ENCODE measurements at places on chromosomes 2 and 18.

DNA sequence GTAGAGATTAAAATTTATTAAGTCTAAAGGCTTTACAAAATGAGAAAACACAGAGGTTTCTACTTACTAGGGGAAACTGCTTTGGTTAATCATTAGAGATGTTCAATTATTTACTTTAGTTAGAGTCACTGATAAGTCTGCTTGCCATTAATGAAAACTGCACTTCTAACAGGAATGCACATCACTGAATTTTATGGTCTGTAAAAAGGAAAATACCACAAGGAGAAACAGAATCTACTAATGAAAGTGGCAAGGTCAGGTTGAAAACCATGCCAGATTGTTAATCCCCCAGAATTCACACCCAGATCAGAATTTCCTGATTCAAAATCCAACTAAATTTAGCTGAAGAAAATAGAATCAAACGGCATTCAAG lies 90.5 kb upstream of the GRB14 start:
- DNase-seq = no peak

DNA sequence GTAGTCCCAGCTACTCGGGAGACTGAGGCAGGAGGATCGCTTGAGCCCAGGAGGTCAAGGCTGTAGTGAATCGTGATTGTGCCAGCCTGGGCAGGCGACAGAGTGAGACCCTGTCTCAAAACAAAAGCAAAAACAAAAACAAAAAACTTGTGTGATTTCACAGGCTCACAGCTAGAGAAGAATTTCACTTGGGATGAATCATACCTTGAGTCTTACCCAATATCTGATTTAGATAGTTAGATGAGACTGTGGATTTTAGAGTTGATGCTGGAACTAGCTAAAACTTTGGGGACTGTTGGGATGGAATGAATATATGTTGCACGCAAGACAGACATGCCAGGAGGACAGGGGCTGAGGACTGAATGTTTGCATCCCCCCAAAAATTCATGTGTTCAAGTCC lies 4.4 kb downstream of the ANKRD29 start:
- no peak for DNase-seq

- no peak for DNase-seq
Observed at GRCh38 chr2:234558642-234559041, 61.8 kb upstream of the ARL4C start.

GRCh38 chr18:55088000-55088401 lies 128.7 kb upstream of the CCDC68 start:
- no peak for DNase-seq

- DNase-seq = no peak
Observed at GRCh38 chr2:131145040-131145439, 39.9 kb downstream of the PLEKHB2 start.

GRCh38 chr2:160918906-160919503 lies 241.2 kb upstream of the TANK start:
- no peak for DNase-seq

GRCh38 chr2:162490052-162490717 lies 146.3 kb downstream of the GCA start:
- no peak for DNase-seq

DNA sequence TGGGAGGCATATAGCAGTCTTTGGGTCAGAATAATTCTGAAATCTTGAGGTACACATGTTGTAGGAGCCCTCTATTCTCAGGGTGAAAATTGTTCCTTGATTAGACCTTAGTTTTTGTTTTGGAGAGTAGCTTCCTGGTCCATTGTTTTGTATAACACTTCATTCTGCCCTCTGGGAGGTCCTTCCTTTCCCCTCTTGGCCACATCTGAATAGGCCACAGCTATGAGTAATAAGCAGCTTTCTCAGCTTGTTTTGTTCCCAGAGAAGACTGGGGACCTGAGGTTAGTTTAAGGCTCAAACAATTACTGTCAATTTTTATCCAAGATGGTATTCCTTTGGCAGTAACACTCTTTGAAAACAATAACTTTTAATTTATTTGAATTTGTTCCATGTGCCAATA lies 72.6 kb upstream of the NOL4 start:
- no peak for DNase-seq

- DNase-seq = no peak
Observed at GRCh38 chr2:172736424-172737174, 954 bp downstream of the RAPGEF4 start.

GRCh38 chr2:145985517-145985916 lies 1465.6 kb upstream of the ZEB2 start:
- DNase-seq = no peak

DNA sequence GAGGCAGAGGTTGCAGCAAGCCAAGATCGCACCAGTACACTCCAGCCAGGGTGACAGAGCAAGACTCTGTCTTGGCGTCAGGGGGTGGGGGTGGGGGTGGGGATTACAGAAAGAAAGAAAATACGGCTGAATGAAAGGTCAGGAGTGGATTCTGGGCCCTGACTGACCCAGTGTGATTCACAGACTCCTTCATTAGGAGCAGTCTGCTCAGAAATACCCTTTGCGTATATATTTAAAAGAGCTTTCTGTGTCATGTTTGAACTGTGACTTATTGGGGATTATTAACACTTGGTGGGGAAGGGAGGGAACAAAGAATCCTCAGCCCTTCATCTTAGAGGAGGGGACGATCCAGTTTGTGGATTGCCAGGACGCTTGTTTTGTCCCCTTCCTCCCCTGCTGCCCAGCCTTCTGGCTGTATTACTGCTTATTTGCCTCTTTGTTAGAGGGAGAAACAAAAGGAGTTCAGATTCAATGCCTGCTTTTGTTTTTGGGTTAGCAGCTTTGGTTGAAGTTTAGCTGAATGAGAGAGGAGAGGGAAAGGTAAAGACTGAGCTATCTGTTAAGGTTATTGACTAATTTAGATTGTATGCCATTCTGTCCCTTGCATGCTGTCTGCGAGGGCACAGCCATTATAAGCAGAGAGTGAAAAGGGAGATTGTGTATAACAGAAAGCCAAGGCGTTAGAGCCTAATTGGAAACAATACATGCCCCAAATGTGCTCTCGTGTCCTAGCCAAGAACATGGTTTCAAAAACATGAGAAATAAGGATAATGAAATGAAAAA lies 118.3 kb downstream of the FMNL2 start:
- no peak for DNase-seq

- no peak for DNase-seq
Observed at GRCh38 chr18:2978208-2978607, 34.7 kb downstream of the LPIN2 start.

DNA sequence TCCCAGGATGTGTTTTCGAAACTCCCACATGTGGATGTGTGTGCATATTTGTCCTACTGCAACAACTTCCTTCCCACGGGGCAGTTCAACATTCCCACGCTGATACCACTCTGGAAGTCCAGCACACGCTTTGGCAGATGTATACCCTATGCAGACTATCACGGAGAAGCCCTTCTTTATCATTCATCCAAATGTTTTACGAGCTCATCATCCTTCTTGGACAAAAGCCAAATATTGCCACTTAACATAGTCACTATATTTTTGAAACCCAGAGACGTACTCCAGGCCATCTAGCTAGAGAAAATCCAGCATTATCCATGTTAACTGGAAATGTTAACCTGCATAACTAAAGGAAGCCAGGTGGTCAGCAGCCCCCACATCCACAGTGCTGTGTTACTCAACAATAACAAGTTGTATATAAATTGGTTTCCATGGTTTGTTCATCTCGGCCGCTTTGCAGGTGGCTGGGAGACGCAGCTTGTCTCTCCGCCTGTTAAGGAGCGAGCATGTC lies 131.5 kb downstream of the ZNF532 start:
- DNase-seq = no peak

- DNase-seq = no peak
Observed at GRCh38 chr18:31248783-31249521, 69.0 kb upstream of the DSG1 start.

DNA sequence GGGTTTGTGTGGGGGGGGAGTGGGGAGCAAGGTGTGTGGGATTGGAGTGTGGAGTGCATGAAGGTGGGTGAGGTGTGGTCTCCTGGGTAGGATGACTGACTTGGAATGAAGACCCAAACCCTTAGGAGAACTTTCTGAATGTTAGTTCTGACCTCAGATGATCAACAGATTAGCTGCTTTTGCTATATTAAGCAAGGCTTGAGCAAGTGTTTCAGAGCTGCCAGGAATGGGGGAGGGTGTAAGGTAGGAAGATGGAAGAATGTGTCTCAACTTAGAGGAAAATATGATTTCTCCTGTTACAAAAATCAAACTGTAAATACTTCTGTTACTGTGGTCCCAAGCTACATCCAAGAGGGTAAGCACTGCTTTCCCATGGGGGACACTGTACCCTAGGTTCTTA lies 273.6 kb downstream of the TGIF1 start:
- DNase-seq = no peak

GRCh38 chr2:62149708-62150107 lies 46.2 kb upstream of the B3GNT2 start:
- no peak for DNase-seq

DNA sequence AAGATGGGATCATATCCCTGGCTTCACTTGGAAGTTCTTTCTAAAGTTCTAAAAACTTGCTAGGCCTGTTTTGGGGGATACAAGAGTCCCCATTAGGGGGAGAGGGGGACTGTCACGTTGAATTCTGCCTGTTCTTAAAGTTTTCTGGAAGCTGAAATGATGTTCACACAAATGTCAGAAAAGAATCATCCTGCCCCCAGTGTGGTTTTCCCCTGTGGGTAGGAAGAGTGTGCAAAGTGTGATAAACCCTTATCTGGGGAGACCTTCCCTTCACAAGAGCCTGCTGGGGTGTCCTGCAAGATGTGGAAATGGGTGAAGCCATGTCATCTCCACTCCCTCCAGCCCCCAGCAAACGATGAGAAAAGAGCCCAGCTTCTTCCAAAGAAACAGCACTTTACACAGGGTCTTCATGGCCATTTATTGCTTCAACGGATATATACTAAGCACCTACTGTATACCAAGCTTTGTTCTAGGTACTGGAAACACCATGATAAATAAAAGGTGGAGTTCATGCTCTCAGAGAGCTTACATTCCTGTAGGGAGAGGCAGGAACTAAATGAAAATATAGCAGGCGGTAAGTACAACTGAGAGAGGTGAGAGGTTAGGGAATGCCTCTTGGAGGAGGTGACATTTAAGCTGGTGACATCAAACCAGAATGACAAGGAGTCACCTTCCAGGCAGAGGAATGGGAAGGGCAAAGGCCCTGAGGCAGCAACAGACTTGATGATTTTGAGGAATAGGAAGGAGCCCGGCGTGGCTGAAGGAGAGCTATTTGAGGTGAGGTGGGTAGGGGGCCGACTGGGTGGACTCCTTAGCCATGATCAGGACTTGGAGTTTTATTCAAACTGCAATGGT lies 1.6 kb downstream of the MFSD2B start:
- no peak for DNase-seq

DNA sequence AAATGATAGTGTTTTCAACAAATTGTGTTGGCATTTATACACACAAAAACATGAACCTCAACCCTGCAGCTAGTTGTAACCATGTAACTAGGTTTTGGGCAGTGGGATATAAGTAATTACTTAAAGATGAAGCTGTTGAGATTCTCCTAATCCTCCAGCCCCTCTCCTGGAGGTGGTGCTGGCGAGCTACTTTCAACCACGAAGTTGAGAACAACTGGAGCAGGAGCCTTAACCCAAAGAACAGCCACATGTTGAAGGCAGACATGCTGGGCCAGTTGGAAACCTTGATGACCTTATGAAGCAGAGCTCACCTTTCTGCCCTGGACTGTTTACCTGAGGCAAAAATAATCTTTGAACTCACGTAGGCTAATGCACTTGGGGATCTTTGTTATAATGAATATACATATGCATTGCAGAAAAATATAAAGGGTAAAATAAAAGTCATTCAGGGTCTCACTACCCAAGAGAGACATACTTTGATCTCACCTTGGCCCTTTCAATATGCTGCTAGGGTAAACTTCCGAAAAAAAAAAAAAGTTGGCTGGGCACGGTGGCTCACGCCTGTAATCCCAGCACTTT lies 89.6 kb upstream of the NPAS2 start:
- no peak for DNase-seq

DNA sequence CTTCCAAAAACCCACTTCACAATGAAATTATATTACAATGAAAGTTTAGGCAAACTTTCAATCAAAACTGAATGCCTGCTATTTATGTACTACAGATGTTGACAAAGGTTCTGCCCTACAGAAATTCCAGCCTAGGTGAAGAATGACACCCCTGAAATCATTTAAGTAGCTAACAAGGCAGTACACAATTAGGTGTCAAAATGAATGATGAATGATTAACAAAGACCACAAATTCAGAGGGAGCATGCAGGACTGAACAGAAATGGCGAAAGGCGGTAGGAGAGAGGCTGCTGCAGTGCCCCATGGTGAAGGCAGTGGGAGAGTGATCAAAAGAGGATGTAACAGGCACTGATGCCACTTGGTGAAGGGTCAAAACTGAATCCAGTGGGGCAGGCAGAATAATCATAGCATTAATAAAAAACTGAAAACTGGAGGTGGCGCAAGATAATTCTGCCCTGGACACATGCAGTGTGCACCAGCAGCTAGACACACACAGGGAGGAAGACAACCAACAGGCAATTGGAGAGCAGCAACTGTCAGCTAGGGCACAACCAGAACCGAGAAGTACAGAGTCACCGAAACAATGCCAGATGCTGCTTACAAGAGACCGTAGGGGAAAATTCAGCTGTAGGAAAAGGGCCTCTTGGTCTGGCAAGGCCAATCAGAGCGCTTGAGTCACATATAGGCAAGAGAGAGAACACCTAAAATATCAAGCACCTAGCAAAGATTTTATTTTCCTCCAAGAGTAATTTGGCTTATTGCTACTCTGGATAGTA lies 4.5 kb downstream of the TMEM131 start:
- DNase-seq = no peak

DNA sequence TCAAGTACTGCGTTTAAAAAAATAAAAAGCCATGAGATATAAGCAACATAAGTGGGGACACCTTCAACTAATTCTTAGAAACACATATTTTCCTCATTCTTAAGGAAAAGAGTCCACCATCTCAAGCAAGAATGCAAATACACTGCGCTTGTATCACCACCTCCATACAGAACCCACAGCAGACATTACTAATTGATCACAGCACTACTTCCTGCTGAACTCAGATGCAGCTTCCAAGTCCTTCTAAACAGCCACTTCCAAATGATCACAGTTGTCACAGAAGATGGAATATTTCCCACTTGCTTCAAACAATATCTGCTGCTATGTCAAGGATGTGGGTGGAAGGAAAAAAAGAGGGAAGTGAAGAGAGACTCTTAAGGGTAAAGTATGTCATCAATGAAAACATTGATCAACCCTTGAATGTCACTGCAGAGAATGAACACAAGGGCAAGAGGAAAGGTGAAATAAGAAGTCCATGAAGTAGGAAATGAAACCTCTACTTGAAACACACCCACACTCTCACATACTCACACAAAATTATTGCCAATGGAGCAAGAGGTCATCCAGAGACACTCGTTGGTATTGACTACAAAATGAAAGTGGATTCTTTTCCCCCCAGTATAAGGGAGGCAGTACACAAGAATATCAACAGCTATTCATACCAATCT lies 22.1 kb downstream of the TGFA start:
- no peak for DNase-seq

- no peak for DNase-seq
Observed at GRCh38 chr2:241499146-241499965, 9.0 kb downstream of the STK25 start.

DNA sequence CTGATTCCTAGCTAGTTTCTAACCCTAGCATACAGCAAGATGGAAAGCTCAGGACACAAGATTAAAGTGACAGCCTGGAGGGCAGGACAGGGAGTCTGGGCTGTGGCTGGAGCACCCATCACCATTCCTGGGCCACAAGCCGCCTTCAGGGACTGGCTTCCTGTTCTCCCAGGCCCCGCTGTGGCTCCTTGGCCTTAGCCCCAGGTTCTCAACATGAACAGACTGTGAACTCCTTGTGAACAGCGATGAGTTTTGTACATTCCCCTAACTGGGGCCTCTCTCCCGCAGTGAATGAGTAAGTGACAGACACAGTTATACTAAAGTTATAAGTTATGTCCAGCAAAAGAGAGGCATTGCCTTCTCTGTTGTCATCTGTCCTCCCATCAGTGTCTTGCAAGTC lies 35.9 kb upstream of the SLC14A1 start:
- no peak for DNase-seq

All from mesothelial cell of epicardium (in vitro differentiated cells).